ENCODE measurements at places on chromosomes 2 and 18. TPM values are rescaled to one million over a fixed set of nuclear protein-coding genes. Genes with fewer than 3 reads are reported as not detected.

GRCh38 chr2:39723946-39724827 is 54.9 kb downstream of the THUMPD2 start:
- DNase-seq, result no peak

- DNase-seq, result no peak
These were observed 15.7 kb downstream of the CCL20 start for GRCh38 chr2:227829337-227829736.

Gene LIPG
- 0.43 TPM for total RNA-seq

DNA sequence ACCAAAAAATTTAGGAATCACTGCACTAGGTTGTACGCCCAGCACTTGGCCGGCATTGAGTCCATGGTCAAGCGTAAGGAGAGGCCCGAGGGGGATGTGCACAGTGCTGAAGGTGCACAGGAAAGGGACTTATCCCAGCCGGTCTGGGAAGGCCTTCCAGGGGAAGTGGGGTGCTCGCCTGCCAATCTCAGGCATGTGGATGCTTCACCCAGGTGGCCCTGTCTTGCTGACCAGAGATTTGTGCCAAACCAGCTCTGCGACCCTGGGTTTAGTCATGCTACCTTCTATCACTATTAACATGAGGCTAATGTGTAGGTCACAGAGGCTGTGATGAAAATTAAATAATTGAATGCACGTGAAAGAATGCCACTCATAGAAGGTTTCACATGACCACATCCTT is 1.7 kb upstream of the ITM2C start:
- DNase-seq, result no peak

GRCh38 chr2:152568531-152568930 is 148.7 kb downstream of the PRPF40A start:
- no peak for DNase-seq

GRCh38 chr2:187422282-187422681 is 25.8 kb downstream of the CALCRL start:
- DNase-seq, result no peak

Gene MALL
- total RNA-seq, result 0.77 TPM

GRCh38 chr2:70420143-70420542 is 118.3 kb upstream of the FAM136A start:
- no peak for DNase-seq
